Retinal pigment epithelial cell (primary cell): ENCODE measurements at places on chromosomes 5 and 9.

GRCh38 chr5:102975457-102976182 lies 144.3 kb downstream of the GIN1 start:
- DNase-seq = no peak

GRCh38 chr9:68507130-68507805 lies 33.4 kb downstream of the TMEM252 start:
- no peak for DNase-seq

DNA sequence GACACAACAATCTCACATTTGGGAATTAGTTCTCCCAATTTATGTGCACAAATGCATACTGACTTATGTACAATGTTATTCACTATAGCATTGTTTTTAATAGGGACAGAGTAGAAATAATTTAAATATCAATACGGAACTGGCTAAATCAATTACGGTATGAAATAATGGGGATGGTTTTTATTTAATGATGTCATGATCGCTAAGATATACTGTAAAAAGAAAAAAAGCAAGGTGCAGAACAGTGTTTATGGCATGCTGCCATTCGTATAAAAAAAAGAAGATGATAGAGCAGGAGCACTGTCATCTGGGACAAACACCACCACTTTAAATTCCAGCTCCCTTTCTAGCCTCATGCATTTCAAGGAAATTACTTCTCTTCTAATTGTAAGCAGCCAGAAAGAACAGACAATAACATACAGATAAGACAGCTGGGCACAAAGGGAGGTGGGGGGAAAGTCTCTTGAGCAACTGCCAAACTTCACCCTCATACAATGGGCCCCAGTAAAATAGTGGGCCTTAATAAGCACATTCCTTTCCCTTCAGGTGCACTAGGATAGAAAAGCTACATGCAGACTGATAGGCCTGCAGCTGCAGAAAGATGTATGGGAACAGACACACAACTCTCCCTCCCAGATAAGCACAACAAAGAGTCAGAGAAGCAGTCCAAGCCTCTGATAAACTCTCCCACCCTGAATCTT lies 8.4 kb downstream of the SREK1IP1 start:
- no peak for DNase-seq

- DNase-seq = no peak
These were observed 250.6 kb upstream of the MAP3K1 start for GRCh38 chr5:56564541-56565282.

GRCh38 chr5:177132136-177133095 lies 1.2 kb upstream of the NSD1 start:
- DNase-seq = no peak

GRCh38 chr9:34365282-34365681 lies 11.4 kb downstream of the MYORG start:
- no peak for DNase-seq

DNA sequence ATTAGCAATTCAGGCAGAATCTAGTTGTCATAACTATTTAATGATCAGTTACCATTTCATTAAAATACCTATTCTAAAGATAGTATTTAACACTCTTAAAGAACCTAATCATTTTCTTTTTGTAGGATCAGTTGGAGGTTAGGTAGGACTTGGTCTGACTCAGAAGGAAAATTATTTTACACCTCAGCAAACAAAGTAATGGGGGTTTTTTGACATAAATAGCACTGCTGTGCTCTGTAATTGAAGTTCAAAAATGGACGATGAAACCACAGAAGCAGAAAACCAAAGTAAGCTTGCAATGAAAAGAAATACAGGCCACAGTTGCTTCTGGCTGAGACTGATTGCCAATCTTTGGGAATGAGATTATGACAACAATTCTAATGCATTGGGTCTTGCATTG lies 187.0 kb upstream of the TRPM3 start:
- DNase-seq = no peak

DNA sequence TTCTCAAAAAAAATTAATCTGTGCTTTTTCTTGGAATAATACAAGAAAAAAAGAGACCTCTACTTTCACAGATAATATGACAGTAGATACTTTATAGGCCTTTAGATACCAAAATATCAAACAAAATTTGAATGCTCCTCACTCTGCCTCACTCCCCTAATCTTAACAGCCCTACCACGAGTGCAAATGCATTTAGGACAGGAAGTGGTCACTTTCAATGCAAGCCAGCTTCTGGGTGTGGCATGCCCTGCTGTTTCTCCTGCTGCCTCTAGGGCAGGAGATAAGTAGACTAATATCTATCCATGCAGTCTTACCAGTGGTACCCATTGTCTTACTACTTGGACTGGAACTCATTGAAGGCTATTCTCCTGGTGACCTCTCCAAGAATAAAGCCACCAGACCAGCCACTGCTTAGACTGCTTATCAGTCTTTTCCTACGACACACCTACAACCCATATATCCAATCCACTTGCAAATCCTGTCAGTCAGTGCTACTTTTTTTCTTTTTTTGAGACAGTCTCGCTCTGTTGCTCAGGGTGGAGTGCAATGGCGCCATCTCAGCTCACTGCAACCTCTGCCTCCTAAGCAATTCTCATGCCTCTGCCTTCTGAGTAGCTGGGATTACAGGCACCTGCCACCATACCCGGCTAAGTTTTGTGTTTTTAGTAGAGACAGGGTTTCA lies 23.0 kb downstream of the FRRS1L start:
- DNase-seq = no peak

DNA sequence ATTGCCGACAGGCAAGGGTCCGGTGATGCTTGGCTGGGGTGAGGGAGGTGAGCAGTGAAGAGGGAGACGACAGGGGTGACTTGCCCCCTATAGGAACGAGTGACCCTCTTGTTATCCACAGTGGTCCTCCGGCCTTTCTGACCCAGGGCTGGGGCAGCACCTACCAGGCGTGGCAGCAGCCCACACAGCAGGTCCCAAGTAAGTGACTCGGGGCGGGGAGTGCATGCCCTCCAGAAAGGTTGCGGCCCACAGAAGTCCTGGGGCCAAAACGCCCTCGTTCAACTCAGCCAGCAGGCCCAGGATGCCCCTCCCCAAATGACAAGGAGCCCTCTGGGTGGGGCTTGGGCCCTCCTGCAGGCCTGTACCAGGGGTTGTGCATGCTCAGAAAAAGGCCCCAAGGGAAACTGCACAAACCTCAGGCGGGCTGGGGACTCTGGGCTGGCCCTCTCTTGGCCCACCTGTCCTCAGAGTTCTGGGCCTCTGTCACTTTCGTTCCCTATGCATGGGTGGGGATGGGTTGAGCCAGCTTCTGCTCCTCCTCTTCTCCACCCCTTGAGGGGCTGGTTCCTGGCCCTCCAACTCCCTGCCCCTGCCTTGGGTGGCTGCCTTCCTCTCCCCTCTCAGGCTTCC lies 32.2 kb upstream of the PRDM12 start:
- no peak for DNase-seq

- DNase-seq = no peak
These were observed 39.8 kb upstream of the KCNMB1 start for GRCh38 chr5:170429014-170429413.

DNA sequence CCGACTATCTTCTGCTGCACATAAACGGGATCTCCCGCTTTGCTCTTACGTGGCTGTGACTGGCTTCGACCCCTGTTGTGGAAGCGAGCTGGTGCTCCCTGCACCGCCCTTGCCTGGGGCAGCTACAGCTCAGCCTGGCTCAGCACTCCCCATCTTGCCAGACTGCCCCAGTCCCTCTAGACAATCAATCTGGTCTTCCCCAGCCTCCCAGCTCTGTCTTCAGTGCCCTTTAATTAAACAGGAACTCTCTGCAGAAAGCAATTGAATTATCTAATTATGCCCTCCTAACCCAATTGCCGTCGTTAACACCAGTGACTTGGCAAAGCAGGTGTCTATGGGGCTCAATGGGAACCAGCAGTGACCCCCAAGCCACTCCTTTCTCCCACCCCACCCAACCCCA lies 18.9 kb upstream of the NTNG2 start:
- DNase-seq = no peak

DNA sequence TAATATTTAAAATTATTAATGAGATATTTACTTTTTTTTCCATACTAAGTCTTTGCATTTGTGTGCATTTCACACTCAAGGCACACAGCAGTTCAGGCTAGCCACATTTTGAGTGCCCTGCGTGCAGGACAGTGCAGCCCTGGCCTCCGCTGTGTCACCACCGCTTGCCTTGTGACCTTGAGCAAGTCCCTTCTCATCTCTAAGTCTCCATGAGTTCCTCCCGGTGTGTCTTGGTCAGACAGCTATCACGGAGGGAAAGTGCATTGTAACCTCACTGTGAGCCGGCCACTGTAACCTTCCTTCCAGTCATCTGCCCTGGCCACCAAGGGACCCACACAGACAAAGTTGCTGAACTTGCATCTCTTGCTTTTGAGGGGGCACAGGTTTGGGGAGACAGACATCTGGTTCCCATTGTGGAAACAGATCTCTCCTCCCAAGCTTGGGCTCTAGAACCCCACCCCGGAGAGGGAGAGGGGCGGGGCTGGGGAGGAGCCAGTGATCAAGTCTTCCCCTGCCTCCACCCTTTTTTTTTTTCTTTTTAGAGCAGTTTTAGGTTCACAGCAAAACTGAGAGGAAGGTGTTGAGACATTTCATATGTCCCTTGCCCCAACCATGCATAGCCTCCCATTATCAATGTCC lies 96.8 kb downstream of the C9orf50 start:
- no peak for DNase-seq

DNA sequence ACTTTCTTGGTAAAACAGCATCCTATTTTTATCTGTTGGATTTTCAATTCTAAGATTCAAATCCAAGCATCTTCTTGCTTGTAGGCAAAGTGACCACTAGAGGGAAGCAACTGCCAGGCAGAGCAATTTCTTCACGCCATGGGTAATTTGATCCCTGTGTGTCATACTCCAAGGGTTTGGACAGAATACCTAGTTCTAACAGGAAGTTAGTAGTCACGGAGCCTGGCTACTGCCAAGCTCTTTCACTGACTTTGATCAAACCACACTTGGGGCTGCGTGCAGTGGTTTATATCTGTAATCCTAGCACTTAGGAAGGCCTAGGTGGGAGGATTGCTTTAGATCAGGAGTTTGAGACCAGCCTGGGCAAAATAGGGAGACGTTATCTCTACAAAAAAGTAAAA lies 473.6 kb upstream of the TNC start:
- peak; percentile 95 for DNase-seq

- no peak for DNase-seq
These were observed 136.4 kb upstream of the FBXL7 start for GRCh38 chr5:15363601-15364000.

- no peak for DNase-seq
These were observed 240.1 kb upstream of the RASA1 start for GRCh38 chr5:87027570-87027969.

DNA sequence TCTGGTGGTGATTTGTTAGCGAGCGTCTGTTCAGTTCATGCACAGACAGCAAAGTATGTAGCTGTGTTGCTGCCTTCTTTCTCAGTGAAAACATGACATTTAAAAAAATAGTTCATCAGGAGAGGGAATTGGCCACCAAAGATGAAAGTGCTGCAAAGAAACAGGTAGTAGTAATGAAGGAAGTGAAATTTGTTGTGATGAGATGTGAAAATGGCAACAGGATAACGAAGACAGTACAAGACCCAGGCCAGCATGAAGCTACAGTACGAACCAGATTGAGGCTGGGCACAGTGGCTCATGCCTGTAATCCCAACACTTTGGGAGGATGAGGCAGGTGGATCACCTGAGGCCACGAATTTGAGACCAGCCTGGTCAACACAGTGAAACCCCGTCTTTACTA lies 136.0 kb downstream of the SMARCA2 start:
- DNase-seq = no peak

DNA sequence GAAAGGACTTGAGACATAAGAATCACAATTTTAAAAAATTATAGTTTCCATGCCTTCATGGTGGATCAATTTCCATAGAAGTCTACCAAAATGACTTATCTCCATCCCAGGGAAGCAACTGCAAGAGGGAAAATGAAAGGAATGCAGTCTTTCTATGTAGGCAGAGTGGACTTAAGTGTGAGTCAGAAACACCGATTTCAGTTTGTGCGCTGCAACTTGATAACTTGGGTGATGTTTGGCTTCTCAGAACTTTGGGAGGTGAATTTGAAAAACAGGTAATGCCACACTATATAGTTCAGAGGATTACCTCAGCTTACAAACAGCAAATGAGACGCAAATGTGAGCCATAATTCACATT lies 708 bp upstream of the CSNK1G3 start:
- peak; percentile 48 for DNase-seq

GRCh38 chr5:88262116-88262515 lies 6.5 kb downstream of the TMEM161B start:
- DNase-seq = no peak

DNA sequence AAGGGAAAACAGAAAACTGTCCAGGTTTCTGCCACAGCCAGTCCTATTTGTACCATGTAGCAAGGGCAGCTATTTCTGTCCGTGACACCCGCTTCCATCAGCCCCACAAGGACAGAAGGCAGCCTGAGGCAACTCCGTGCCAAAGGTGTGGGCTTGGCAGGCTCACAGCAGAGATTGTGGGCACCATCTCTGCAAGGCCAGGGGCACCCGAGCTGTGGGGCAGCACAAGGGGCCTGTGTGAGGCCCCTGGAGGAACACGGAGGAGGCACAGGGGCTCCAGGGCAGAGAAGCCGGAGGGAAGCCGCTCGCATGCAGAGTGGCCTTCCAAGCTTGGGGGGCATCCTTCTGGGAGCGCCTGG lies 43.5 kb downstream of the COL23A1 start:
- no peak for DNase-seq

- DNase-seq = no peak
These were observed 2.3 kb upstream of the SYK start for GRCh38 chr9:90799271-90799852.

DNA sequence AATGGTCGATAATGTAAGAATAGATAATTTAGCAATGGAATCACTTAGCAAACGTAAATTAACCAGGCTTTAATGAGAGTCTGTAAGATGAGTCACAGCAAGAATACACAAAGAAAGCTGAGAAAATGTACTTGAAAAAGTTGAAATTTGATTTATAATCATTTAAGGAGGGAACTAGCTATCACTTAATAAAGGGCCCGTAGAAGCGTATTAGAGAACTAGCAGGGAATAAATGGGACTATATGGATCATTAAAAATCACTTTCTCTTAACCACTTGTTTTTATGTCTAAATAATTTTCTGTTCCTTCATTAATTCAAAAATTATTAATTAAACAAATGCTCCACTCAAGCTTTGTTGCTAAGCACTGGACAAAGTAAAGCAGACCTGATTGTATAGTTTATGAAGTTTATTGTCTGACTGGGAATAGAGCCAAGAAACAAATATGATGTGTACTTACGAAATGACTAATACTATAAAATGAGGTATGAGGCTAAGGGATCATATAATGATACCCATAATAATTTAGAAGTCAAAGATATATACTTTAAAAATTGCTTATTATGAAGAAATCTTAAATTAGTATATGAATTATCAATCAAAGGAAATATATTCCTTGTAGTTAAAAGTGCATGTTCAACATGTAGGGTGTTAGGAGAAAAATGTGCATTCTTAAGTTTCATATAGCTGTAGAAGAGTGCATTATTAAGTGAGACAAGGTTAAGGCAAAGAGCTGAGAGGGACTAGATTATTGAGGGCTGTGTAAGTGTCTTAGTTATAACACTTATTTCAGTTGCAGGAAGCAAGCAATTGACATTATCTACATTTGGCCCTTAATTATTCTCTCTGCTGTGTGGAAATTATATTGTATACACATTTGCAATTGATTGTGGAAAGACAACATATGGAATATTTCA lies 196.8 kb downstream of the PRDM9 start:
- peak; percentile 24 for DNase-seq
